ENCODE measurements at places on chromosomes 16 and 17.
A peak's percentile ranks its signal among the peaks of the same experiment; 100 is the strongest.

- no peak for DNase-seq
Measured at GRCh38 chr17:79221597-79221996, 147.0 kb downstream of the ENGASE start.

GRCh38 chr17:12201294-12201880 is 180.7 kb downstream of the MAP2K4 start:
- no peak for DNase-seq

- DNase-seq, result no peak
Measured at GRCh38 chr17:81221371-81221841, 1.4 kb downstream of the CEP131 start.

GRCh38 chr17:66422186-66422585 is 119.8 kb downstream of the PRKCA start:
- no peak for DNase-seq

DNA sequence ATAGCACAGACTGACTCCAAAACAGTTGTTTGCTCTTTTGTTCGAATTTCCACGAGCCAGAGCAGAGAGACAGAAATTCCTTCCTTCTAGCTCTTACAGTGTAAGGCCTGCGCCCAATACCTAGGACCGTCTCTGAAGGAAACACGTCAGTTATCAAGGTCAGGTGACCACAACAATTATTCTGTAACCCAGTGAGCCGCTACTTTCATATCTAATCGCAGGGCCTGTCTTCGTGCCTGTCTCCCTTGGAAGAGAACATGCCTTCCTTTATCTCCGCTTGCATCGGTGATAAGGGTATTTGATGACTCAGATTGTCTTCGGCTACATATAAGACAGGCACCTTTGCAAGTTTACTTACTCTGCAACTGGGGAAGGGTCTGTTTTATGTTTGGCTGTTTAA is 288.0 kb downstream of the MAF start:
- DNase-seq, result no peak

- DNase-seq, result peak; percentile 83
Measured at GRCh38 chr16:12803203-12804093, at the start of gene CPPED1. Gene CPPED1 (minus strand): TSS chr16:12803887. CDS start chr16:12803776, 111 bp downstream.

GRCh38 chr16:31177136-31177535 is 2.8 kb upstream of the FUS start:
- DNase-seq, result no peak

GRCh38 chr17:55236316-55236715 is 28.4 kb upstream of the HLF start:
- no peak for DNase-seq

GRCh38 chr17:40309031-40309948 is at the start of gene RARA:
Gene RARA (plus strand): TSS chr17:40309180. CDS start chr17:40331219, 22,039 bp downstream.
- no peak for DNase-seq

DNA sequence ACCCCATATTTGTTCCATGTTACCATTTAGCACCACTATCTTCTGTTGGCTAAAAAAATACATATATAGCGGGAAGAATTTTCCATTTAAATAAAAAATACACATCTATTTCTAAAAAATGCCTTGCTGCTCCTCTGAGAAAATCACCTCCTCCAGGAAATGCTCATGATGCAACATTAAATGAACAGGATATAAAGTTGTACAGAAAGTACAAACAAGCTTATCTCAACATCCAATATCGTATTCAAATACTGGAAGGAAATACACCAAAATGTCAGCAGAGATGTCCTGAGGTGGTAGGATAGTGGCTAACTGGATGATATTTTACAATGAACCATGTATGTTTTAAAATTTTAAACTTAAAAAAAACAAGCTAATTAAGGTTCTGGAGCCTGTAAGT is 21.3 kb downstream of the GNA13 start:
- DNase-seq, result no peak

GRCh38 chr16:64907844-64908243 is 214.0 kb downstream of the CDH11 start:
- no peak for DNase-seq

GRCh38 chr17:40111221-40112128 is 10.3 kb upstream of the MSL1 start:
- peak; percentile 86 for DNase-seq

GRCh38 chr17:56319531-56319930 is 166.3 kb downstream of the ANKFN1 start:
- DNase-seq, result no peak

DNA sequence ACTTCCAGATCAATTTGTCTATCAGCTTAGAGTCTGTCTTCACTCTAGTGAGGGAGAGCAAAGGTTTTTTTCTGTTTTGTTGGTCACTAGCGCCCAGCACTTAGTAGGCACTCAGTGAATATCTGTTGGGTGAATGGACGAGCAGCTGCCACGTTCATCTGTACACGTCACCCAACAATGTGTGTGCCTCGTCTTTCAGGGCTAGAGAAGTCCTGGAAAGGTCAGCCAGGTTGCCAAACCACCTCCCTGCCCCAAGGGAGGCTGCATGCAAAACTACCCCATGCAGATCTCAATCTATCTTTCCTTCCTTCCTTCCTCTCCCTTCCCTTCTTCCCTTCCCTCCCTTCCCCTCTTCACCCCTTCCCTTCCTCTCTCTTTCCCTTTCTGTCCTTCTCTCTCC is 340.9 kb downstream of the SOX9 start:
- DNase-seq, result no peak

DNA sequence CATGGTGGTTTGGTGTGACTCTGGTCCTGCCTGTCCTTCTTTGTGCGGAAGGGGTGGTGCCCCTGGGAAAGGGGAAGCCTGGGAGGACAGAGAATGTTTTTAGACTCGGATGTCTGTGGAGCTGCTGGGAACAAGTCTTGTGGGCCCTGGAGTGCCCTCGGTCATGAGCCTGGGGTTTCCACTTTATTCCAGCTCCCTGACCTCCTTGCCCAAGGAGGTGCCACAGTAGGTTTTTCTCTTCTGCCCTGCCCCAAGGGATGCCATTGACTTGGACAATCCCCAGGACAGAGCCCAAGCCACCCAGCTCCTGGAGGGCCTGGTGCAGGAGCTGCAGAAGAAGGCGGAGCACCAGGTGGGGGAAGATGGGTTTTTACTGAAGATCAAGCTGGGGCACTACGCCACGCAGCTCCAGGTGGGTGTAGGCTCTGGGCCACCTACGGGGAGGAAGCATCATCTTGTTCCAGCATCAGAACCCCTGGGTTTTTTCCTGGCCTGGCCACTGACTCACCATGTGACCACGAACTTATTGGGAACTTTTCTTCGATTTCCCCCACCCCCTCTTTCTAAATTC is 1.4 kb downstream of the STAT5A start:
- peak; percentile 38 for DNase-seq

DNA sequence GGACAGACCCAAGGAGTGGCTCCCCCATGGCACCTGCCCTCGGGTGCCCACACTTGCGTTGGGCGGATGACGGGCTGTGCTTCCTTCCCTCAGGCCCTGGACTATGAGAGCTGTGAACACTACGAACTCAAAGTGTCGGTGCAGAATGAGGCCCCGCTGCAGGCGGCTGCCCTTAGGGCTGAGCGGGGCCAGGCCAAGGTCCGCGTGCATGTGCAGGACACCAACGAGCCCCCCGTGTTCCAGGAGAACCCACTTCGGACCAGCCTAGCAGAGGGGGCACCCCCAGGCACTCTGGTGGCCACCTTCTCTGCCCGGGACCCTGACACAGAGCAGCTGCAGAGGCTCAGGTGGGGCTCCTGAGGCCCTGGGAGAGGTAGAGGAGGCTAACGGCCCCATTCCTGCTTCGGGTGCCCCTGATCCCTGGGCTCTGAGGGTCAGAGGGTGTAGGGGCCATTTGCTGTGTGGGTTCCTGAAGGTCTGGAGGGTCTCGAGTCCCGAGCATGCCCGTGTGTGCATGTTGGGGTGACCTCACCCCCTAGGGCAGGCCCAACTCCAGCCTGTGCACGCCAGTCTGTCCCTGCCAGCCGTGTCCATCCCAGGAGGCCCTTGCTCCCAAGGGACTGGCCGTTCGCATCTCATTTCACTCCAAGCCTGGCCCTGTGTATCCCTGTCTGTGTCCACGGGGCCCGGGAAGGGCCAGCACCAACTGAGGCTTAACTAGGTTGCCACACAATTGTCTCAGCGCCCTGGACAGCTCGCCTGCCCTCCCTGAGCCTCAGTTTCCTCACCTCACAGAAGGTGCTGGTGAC is 10.0 kb downstream of the SLC22A31 start:
- DNase-seq, result no peak

DNA sequence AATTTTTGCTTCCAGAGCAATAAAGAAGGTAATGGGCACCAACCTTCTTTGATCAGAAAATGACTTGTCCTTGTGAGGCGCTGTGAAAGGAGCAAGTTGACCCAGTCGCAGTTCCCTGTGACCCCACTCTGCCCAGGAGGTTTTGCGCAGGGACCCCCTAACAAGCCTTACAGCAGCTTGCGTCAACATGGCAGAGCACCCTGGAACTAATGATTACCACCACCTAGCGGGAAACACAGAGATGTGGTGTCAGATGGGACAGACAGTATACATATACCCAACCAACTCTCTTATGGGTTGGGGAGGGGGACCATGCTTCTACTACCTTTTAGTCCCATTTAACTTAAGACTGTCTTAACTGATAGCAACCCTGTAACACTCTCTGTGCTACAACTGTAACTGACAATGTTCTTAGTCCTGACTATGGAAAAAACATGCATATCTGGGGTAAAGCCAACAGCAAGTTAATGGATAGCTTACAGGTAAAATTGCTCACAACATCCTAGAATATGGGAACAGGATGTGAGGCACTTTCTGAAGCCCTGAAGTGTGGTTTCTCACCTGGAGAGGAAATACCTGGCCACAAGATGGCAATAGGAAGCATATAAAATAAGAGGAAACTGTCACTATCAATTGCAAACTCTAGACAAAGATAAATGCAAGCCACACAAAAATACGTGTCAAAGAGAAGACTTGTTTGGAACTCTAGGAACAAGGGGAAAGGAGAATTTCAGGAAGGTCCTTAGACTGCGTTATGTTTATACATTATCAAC is 3.0 kb downstream of the KARS1 start:
- no peak for DNase-seq

- DNase-seq, result no peak
Measured at GRCh38 chr16:81415751-81416150, 28.9 kb upstream of the CMIP start.

DNA sequence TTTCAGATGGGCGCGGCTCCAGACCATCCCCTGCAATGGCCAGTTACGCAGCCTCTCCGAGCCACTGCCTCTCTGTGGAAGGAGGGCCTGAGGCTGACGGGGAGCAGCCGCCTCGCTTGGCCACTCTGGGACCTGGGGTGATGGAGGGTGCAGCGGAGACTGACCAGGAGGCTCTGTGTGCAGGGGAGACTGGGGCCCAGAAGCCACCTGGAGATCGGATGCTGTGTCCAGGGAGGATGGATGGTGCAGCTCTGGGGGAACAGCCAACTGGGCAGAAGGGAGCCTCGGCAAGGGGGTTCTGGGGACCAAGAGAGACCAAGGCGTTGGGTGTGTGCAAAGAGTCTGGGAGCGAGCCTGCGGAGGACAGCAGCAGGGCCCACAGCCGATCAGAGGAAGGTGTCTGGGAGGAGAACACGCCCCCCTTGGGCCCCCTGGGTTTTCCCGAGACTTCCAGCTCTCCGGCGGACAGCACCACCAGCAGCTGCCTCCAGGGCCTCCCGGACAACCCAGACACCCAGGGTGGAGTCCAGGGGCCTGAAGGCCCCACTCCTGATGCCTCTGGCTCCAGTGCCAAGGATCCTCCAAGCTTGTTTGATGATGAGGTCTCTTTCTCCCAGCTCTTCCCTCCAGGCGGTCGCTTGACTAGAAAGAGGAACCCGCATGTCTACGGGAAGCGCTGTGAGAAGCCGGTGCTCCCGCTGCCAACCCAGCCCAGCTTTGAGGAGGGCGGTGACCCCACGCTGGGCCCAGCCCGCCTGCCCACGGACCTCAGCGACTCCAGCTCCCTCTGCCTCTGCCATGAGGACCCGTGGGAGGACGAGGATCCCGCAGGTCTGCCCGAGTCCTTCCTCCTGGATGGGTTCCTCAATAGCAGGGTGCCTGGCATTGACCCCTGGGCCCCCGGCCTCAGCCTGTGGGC is 17.4 kb upstream of the ZFPM1 start:
- no peak for DNase-seq

- DNase-seq, result no peak
Measured at GRCh38 chr16:3997231-3997841, 116.8 kb upstream of the CREBBP start.

DNA sequence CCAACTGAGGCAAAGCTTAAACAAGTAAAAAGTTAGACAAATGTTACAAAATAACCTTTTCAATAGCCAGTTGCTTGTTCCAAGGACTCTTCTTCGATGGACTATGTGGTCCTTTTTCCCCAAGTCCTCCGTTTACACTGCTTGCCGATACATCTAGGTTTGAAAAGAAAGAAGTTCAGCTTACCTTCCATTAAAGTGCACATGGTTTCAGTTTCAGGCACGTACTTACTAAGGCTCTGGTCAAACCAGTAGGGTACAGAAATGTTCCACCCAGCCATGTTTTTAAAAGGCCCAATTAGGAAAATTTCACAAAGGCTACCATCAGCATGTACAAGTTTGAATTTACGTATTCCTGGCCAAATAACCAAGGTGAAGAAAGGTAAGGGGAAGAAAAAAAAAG is 2.1 kb downstream of the SRSF2 start:
- DNase-seq, result no peak
